Stimulated activated CD4-positive, alpha-beta T cell treated with anti-CD3 and anti-CD28 coated beads, Interleukin-15, amount 100 ng/mL, for 24 hours (primary cell): ENCODE measurements at places on chromosomes 6 and 20.

GRCh38 chr20:32230707-32231106 is 23.0 kb downstream of the POFUT1 start:
- no peak for DNase-seq

DNA sequence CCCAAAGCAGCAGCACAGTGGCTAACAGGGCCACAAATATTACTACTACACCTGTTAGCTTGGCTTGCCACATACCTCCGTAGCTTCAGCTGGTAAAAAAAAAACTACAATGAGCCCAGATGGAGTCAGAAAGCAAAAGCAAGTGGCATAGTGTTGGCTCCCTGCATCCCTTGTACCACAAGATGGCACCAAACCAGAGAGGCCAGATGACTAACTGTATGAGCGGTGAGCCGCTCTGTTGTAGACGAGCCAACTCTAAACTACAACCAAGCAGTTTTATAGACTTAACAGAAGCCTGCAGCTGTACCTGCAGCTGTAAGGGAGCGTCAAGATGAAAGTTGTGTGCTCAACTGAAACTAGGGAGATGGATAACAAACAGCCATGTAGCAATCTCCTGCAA is 84.5 kb upstream of the MCHR2 start:
- peak; percentile 3 for DNase-seq

GRCh38 chr6:34547701-34548644 is 8.2 kb downstream of the SPDEF start:
- DNase-seq: no peak

DNA sequence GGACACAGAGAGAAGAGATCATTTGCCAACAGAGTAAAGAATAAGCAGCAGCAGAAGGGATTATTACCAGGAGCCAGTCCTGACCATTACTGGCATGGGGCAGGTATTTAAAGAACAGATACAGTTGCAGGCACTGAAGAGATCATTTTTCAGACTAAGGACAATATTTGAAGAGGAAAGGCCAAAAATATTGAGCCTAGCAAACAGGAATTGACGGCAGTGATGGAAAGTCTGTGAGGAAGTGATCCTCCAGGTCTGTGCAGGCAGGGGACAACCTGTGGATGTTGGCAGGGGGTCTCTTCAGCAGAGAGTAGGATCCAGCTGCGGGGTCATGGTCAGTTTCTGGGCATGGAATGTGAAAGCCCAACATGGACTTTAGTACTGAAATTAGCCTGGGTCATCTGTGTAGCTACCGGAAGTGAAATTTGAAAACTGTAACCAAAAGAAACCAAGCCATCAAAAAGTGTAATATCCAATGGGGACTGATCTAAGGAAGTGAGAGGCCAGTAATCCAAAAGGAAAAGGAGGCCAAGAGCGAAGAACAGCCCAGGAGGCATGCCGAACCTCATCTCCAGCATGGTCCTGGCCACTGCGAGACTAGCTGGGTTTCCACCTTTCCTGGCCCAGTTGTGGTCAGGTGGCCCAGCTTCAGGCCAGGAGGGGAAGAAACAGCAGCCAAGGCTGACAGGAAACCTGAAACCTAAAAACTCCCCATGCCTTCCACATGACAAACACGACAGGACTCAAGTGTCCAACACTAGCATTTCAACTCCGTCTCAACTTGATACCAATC is 115.1 kb upstream of the TNFAIP3 start:
- no peak for DNase-seq

DNA sequence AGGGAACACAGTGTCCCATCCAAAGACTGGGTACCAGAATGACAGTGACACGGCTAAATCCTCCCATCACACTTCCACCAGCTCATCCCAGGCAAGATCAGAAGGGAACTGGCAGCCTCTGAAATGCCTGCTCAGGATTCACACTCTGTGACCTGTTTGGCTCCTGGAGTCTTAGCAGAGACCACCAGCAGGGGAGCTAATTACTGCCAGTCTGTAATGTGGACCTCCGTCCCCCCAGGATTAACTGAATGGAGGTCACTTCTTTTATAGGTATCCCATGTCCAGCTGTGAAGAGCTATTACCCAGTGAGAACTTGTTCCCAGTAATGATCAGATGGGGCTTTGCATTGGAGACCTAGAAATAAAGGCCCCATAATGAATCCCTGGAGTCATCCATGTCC is 45.2 kb downstream of the DEFB114 start:
- DNase-seq: no peak

GRCh38 chr6:144305985-144306384 is 20.9 kb downstream of the UTRN start:
- DNase-seq: peak; percentile 21

- DNase-seq: no peak
Measured at GRCh38 chr6:156068881-156069280, 613.2 kb upstream of the NOX3 start.

GRCh38 chr6:77298283-77298682 is 165.0 kb downstream of the HTR1B start:
- DNase-seq: no peak

- DNase-seq: no peak
Measured at GRCh38 chr6:148674306-148674705, 72.5 kb upstream of the UST start.
